ENCODE measurements at places on chromosomes 13 and 19. TPM values are rescaled to one million over a fixed set of nuclear protein-coding genes. Genes with fewer than 3 reads are reported as not detected.

- no peak for ATAC-seq
Measured at GRCh38 chr19:50322931-50323781, 6.0 kb downstream of the KCNC3 start.

DNA sequence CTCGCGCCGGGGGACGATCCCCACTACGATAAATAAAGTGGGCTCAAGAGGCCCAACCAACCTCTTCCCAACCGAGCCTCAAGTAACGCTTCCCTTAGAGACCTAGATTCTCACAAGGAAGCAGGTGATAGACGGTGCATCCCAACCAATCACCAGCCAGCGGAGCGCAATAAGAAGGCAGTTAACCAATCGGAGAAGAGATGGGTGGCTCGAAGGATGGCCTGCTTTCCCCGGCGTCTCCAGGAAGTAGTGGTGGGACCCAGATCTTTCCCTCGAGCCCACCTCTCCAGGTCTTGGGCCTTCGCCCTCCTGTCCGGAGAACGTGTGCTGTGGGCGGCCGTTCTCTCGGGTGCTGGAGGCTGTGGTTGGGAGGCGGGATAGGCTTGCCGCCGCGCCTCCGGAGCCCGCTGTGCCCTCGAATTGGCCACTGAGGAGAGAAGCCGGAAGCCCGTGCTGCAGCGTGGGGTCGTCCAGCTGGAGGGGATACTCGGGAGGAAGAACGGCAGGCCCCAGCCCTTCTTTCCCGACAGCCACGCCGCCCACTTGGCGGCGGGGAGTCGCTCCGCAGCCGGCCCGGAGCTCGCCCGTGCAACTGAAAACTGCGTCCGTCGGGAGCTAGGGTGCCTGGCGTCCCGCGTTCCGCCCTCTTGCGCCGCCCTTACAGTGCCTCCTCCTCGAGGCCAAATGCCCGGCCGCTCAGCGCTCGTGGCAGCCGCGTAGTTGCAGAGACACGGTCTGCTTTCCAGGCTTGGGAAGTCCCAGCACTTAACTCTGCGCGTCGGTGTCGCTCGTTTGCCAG is at the start of gene RNF6:
RNF6 (minus strand) TSS at position 594 of the 799 bp plus-strand sequence. CDS start 2,665 bp downstream, outside the sequence.
- ATAC-seq = peak; percentile 99

DNA sequence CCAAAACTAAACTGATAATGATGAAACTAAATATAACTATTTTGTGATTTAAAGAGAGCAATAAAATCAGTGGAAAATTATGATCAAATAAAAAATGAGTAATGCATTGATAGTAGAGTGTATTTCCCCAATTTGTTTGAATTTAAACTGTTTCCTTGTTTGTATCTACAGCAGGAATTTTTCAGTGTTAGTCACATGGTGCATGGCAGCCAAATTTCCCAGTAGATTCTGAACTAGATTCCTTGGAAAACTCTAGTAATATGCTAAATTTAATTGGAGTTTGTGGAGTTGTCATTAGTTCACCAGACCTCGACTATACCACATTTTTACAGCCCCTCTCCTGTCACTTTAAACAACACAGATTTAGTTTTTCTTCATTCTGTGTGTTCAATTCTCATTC is 156.2 kb downstream of the PCCA start:
- no peak for ATAC-seq

DNA sequence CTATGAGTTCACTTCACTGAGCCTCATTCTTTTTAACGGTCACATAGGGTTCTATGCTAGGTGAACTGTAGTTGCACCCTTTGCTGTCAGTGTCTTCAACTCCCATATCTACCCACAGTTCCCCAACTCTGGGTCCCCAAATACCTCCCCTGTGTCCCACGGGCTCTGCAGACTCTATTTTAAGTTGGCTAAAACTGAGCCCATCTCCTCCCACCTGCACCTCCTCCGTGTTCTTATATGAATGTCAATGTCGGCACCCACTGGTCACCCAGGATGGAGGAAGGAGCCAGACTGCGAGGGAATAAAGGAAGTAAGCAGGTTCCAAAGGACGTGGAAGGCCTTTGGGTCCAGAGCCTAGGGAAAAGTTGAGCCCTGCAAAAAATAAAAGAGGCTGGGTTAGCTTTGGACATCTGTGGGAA is 802 bp upstream of the PIN1 start:
- ATAC-seq = no peak

- no peak for ATAC-seq
Measured at GRCh38 chr19:31125071-31125470, 224.2 kb downstream of the TSHZ3 start.

GRCh38 chr13:37446503-37446902 is 152.1 kb downstream of the POSTN start:
- no peak for ATAC-seq

- ATAC-seq = no peak
Measured at GRCh38 chr13:98599502-98600328, 22.8 kb upstream of the STK24 start.

DNA sequence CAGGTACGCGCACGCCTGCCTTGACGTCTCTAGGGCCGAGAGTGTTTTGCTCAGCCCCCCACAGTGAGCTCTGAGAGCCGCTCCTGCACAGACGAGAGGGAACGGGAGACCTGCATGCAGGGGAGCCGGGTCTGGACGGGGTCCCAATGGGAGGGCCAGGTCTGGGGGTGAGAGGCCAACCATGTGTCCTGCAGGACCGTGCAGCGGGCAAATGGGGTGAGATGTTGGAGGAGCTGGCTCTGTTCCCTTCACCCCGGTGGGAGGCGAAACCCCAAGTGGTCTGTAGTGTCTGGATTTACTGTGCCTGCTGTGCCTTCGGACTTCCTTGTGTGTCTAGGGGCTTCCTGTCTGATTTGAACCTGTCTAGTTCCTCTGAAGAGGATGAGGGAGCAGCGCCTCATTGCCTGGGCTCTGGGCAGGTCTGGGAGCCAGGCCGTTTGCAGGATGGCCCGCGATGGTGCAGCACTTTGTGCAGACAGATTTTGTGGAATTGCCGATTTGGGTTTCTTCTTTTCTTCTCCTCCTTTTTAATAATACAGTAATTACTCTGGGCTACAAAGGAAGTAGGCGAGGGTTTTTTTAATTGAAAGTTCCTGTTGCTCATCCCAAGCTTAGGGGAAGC is 2.1 kb downstream of the CSNK1G2 start:
- no peak for ATAC-seq

- ATAC-seq = no peak
Measured at GRCh38 chr13:73819711-73820110, 314.5 kb downstream of the KLF12 start.

- no peak for ATAC-seq
Measured at GRCh38 chr19:12733369-12734214, 892 bp downstream of the TRIR start.

DNA sequence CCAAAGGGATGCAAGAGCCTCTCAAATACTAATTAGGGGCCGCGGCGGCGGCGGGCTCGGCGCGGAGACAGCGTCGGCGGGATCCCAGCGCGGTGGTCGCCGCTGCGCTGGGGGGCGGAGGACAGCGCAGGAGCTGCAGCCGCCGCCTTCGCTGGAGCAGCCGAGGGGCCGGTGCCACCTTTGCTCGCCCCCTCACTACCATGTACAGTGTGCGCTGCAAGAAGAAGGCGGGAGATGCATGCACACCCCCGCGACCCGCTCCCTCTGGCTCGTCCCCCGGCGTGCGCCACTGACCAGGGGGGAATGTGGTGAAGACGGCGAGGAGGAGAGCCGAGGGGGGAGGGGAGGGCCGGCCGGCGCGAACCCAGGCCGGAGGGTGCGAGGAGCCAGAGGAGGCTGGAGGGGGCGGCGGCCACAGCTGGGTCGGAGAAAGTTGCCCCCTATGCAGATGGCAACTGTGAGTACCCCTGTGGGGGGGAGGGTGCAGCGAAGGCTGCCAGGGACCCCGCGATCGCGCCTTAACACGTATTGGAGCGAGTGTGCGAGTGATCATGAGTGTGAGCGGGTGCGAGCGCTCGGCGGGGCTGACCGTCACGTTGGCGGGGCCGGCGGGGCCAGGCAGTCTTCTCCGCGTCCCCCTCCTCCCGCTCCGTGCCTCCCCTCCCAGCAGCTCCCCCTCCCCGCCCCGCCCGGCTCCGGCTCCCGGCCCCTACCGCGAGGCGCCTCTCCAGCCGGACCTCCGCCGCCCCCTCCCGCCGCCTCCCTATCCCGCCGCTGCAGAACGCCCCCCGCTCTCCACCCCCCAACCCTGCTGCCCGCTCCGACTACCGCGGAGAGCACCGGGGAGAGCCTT is 808 bp downstream of the SLITRK5 start:
- no peak for ATAC-seq

GRCh38 chr19:29098863-29099481 is 114.0 kb downstream of the UQCRFS1 start:
- peak; percentile 97 for ATAC-seq

GRCh38 chr13:93982179-93982918 is 497.1 kb downstream of the DCT start:
- ATAC-seq = no peak

GRCh38 chr13:29570051-29570654 is 25.3 kb downstream of the SLC7A1 start:
- ATAC-seq = no peak

DNA sequence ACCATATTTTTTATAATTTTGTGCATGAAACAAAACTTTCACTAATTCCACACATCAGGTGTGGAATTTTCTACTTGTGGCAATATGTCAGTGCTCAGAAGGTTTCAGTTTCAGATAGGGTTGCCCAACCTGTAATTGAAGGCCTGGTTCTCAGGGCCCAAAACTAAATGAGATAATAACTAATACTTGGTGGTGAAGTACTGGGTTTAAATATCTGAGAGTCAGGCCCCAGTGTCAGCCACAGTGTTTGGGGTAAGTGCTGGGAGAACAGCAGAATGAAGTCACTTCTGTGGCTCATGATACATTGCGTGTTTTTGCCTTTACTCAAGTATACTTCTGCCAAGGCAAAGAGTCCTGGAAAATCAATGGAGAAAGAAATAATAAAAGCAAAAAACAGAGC is 5.6 kb downstream of the SAFB start:
- no peak for ATAC-seq

GRCh38 chr19:10761443-10762250 is 43.8 kb downstream of the DNM2 start:
- ATAC-seq = no peak

GRCh38 chr19:36093146-36093662 is 17.7 kb upstream of the OVOL3 start:
- no peak for ATAC-seq

- no peak for ATAC-seq
Measured at GRCh38 chr19:31589109-31589508, 239.9 kb upstream of the TSHZ3 start.

DNA sequence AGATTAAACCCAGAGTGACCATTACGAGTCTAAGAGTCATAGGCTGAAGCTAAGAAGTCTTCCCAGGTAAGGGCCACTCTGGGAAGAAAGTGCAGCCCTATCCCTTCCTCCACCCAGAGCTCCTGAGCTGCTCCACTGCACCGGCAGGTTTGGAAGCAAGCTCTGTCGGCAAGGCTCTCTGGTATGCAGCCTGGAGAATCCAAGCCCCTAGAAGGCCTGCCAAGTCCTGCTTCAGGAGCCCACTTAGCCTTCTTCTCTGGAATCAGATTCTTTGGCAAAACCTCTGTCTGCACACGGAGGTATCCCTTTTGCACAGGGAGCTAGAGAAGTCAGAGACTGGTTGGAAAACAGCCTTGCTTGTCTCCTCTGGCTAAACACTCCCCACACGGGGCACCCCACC is 58.5 kb downstream of the CEBPG start:
- no peak for ATAC-seq

GRCh38 chr13:112728375-112729126 is 38.7 kb downstream of the ATP11A start:
- no peak for ATAC-seq

DNA sequence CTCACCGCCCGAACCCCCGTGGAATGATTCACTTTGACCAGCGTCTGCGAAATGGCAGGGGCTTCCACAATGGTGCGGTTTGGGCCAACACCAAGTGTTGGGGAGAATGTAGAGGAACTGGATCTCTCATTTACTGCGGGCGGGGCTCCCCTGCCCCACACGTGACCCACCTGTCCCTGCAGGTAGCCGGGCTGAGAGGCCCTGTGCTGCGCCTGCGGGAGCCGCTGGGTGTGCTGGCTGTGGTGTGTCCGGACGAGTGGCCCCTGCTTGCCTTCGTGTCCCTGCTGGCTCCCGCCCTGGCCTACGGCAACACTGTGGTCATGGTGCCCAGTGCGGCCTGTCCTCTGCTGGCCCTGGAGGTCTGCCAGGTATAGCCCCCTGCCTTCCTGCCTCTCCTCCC is 5.8 kb upstream of the FLT3LG start:
- no peak for ATAC-seq

- no peak for ATAC-seq
Measured at GRCh38 chr13:66714795-66715194, 515.3 kb downstream of the PCDH9 start.

DNA sequence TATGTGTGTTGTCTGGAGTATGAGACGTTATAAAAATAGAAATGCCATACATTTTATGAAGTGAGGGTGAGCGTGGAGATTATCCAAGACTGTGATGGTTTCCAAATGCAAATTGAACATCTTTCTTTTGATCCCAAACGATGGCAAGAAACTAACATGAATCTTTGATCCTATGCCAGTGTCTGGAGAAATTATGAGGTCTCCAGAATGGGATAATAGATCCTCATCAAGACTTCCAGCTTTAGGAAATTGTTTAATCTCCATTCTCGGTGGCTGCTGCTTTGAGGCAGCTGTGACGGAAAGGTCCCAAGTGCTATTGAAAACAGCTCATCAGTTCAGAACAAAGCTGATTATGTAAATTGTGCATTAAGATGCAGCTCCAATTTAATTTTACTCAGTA is 30.8 kb downstream of the CBY2 start:
- no peak for ATAC-seq

DNA sequence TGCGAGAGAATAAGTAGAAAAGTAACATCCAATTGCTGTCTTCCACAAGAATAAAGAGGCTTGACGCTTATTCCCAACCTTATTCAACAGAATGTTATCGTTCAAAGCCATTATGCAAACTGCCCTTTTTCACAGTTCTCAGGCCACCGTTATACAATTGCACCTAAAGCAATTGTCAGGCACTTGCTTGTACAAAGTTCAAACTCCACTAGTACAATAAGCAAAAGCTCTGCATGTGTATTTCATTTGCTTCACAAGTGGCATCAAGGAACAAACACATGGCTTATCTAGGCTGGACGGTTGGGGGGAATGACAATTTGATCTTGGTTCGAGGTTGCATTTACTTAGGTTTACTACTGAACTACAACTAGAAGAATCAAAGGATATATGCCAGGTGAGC is 815.6 kb downstream of the EFNB2 start:
- ATAC-seq = no peak

- ATAC-seq = no peak
Measured at GRCh38 chr13:73939071-73939380, 195.2 kb downstream of the KLF12 start.

DNA sequence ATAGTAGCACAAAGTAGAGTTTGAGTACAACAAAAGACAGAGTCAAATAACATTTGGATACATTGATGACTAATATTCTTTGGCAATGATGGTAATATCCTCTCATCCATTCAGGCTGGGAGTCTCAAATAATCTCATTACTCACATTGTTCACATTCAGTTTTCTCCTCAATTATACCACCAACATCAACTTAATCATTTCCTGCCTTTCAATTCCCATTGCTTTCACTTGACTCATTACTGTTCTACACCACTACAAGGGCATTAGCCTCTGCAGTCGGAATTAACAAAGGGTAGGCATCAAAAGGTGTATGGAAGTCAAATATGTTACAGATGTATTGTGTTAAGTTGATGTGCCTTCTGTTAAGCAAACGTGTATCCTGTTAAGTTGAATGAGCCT is 518.4 kb upstream of the SLITRK1 start:
- no peak for ATAC-seq

URAD gene
- total RNA-seq = not detected

CILP2 gene
- not detected for total RNA-seq

OLFM4 gene
- total RNA-seq = 0.82 TPM

CHST8 gene
- total RNA-seq = not detected

PRRG2 gene
- total RNA-seq = not detected

ENOX1 gene
- total RNA-seq = 1.8 TPM

COL5A3 gene
- total RNA-seq = 22.1 TPM

RGCC gene
- total RNA-seq = 40.5 TPM

LAMP1 gene
- total RNA-seq = 151 TPM

NEK3 gene
- total RNA-seq = 7.0 TPM

All from gastroesophageal sphincter (tissue), 4 donors.